ENCODE measurements at places on chromosomes 2 and 18.

DNA sequence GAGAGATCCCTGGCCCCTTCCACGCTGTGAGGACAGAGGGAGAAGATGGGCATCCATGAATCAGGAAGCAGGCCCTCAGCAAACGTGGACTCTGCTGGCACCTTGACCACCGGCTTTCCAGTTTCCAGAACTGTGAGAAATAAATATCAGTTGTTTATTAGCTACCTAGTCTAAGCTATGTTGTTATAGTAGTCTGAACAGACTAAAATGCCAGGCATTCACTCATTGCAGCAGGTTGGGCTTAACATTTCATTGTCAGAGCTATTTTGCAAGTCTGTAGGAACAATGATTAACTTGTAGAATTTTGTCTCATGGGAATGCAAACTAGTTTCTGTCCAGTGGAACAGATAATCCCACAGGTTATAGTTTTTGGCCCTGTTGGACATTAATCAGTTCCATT is 24.8 kb upstream of the TBC1D8 start:
- DNase-seq, result no peak

DNA sequence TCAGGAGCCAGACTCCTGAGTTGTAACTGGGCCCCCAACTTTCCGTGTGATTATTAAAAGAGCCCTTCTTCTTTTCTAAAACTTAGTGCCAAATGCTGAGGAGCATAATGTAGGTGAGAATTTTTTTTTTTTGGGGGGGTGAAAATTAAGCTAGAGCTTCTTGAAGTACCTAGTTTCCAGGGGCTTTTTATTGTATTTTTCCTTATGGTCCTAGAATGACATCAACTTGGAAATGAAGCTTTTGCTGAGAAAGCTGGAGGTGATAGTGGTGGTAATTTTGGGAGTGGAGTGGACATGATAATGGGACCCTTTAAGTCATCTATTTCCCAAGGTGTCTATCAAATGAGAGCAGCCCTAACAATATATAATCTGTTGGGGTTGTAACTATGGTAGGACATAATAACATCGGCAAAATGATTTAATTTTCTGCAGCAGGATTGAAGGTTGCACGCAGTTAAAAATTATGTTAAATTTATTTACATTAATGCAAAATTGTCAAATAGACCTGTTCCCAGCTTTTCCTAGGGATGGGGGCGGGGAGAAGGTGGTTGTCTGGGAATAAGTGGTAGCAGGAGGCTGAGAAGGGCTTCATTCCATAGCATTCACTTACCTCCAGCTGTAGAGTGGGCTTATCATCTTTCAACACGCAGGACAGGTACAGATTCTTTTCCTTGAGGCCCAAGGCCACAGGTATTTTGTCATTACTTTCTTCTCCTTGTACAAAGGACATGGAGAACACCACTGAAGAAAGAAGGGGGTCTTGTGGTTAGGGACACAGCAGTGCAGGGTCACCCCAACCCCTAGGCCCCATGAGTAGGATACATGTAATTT is 5.7 kb downstream of the IL1B start:
- DNase-seq, result no peak

DNA sequence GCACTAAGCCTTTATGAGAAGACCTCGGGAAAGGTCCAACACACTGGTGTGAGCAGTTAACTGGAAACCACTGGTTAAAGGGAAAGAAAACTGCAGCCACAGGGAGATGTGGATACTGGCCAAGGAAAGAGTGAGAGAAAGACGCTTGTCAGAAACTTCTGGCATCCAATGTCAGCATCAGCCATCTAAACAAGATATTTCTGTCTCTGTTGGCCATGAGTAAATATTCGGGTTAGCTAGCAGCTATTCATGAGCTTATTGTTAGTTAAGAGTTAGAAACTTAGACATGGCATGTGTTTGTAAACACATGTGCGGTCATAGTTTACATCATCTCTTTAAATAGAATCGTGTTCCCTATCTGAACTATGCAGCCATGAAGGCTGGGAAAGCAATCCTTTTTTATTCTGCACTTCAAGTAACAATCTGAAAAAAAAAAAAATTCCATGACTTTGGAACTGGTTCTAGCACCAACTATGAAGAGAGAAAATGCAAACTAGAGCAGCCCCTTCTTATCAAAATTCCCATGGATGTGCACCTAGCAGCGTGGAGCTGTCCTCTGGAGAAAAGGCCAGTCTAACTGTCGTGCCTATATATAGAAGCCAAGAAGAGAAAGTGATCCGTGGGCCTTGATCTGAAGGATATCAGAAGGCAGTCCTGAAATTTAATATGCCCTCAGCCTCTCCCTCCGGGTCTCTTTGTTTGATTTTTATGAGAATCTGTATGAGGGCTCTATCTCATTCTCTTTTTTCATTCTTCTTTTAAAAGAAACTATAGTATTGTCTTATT is 84.0 kb upstream of the RFX8 start:
- DNase-seq, result no peak

- DNase-seq, result no peak
Measured at GRCh38 chr2:195320413-195320973, 336.5 kb upstream of the SLC39A10 start.

Data from stimulated activated CD4-positive, alpha-beta T cell treated with anti-CD3 and anti-CD28 coated beads, Interleukin-1b, Interleukin-23, amount 100 ng/mL, for 1 hour (primary cell).